ENCODE measurements at places on chromosomes 6 and 20. TPM values are rescaled to one million over a fixed set of nuclear protein-coding genes. Genes with fewer than 3 reads are reported as not detected.

- DNase-seq: no peak
Observed at GRCh38 chr6:113361014-113361645, 496.0 kb upstream of the MARCKS start.

DNA sequence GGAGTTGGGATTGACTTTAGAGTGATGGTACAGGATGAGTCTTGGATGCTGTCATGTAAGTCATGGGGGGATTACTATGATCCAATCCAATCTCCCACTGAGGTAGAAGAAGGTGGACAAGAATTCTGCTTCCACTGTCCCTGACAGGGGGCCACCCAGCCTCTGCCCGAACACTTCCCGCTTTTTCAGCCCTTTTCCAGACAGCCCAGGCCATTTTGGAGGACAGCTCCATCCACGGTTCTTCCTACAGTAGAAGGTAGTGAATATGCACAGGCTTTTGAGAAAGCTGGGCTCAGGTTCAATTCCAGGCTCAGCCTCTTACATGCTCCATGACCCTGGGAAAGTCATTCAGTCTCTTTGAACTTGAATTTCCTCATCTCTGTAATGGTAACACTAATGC is 31.0 kb downstream of the TRERF1 start:
- DNase-seq: no peak

ANKRD60 gene
- not detected for total RNA-seq

DNA sequence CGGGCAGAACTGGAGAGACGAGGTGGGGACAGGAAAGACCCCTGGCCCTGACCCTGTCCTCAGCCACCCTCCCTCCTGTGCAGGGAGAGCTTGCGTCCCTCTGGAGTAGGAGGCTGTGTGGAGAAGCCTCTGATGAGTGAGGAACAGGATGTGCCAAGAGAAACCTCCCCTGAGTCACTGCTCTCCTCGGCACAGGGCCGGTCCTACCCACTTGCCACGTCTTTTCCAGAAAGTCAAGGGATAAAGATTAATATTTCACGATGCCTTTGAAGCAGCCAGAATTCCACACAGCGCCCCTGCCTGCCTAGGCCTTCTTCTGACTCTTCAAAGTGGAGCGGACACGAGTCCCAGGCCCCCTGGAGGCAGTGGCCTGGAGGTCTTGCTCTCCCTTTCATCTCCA is 34.9 kb upstream of the THBS2 start:
- no peak for DNase-seq

DNA sequence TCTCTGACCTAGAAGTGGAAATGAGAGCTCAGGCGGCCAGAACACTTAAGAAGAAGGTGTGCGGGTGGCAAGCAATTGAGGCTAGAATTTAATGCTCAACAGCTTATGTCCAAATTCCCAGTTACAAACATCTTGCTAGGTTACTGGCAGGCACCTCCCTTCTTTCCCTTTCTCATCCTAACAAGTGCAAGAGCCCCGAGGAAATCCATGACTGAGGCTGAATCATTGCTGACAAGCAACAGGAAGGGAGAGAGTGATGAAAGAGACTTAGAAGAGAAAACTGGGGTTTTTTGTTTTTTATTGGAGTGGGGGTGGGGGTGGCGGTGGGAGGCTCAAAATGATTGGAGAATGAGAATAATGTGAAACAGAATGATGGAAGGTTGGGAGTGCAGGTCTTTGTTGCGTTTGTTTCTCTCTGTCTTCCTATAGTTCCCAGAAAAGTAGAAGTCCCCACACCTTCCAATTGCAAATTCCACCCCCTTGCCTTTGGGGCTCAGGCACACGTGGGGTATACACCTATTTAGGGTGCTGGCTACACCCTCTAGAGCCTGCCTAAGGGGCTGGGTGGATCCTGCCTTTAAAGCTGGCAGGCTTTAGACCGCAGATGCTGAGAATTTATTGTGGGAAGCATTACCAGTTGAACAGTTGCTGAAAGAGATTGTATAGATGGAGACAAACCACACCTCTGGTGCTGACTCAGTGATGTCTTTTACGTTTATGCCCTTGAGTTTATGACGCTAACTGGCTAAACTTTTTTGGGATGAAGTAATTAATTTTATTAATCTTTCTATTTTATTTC is 1.4 kb downstream of the FAM83B start:
- no peak for DNase-seq

- DNase-seq: no peak
Observed at GRCh38 chr6:41671376-41671775, 33.1 kb downstream of the MDFI start.

GRCh38 chr6:138681627-138682026 is 91.9 kb upstream of the CCDC28A start:
- no peak for DNase-seq

- no peak for DNase-seq
Observed at GRCh38 chr20:32111753-32112152, 2.2 kb downstream of the TM9SF4 start.
